ENCODE measurements at places on chromosomes 5 and 9. TPM values are rescaled to one million over a fixed set of nuclear protein-coding genes. Genes with fewer than 3 reads are reported as not detected.

The PCDHGA9 gene
- 0.16 TPM for total RNA-seq

The SLC6A7 gene
- not detected for total RNA-seq

The PPP3R2 gene
- total RNA-seq: not detected

The CNTNAP3 gene
- total RNA-seq: not detected

The DHX29 gene
- 12.6 TPM for total RNA-seq

The DMGDH gene
- total RNA-seq: 0.78 TPM

The IL31RA gene
- total RNA-seq: not detected

The SH3PXD2B gene
- 0.15 TPM for total RNA-seq

The C9orf50 gene
- not detected for total RNA-seq

The ZNF354C gene
- total RNA-seq: 4.3 TPM

DNA sequence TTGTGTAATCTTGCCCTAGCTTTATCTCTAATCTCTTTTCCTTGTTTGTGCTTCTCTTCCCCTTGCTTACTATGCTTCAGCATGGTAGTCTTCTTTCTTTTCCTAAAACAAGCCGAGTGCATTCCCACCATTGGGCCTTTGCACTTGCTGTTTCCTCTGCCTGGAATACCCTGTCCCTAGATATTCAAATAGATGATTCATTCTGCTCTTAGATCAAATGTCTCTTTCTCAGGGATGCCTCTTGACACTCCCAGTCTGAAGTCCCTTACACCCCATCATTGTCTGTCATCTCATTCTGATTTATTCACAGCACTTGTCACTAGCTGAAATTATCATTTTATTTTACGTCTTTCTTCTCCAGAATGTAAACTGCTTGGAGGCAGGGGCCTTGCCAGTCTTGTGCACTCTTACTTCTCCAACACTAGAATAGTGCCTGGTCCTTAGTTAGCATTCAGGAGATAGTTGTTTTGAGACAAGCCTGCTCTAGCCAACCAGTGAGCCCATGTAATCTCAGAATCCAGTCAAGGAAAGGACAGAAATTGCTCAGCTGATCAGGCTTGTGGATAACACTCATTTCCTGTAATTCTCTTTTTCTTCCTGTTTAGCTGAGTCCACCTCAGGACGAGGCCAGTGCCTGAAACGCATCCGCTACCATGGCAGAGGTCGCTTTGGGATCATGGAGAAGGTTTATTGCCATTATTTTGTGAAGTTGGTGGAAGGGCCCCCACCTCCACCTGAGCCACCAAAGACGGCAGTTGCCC, 25.4 kb downstream of the MRPL22 start:
- no peak for DNase-seq

- no peak for DNase-seq
Observed at GRCh38 chr9:80158131-80158530, 586.4 kb downstream of the TLE4 start.

GRCh38 chr9:70749066-70749465, 334.6 kb upstream of the KLF9 start:
- DNase-seq: no peak

GRCh38 chr9:120291050-120291449, 288.9 kb downstream of the CDK5RAP2 start:
- DNase-seq: no peak

- DNase-seq: no peak
Observed at GRCh38 chr9:128920381-128921058, at the start of gene PHYHD1. PHYHD1 (plus strand) TSS chr9:128920982; CDS start chr9:128922324, 1,342 bp downstream.

DNA sequence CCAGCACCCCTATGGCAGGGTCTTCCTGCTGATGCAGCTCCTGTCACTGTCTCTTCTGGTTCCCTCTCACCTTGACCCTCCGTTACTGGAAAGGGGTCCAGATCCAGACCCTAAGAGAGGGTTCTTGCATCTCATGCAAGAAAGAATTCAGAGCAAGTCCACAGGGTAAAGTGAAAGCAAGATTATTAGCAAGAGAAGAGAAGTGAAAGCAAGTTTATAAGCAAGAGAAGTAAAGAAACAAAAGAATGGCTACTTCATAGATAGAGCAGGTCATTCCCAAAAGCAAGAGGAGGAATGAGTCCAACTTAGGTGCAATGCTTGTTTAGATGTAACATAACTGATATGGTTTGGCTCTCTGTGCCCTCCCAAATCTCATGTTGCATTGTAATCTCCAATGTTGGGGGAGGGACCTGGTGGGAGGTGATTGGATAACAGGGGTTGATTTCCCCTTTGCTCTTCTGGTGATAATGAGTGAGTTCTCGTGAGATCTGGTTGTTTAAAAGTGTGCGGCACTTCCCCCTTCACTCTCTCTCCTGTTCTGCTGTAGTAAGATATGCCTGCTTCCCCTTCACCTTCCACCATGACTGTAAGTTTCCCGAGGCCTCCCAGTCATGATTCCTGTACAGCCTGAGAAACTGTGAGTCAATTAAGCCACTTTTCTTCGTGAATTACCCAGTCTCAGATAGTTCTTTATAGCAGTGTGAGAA, 183.3 kb downstream of the MED10 start:
- DNase-seq: no peak

DNA sequence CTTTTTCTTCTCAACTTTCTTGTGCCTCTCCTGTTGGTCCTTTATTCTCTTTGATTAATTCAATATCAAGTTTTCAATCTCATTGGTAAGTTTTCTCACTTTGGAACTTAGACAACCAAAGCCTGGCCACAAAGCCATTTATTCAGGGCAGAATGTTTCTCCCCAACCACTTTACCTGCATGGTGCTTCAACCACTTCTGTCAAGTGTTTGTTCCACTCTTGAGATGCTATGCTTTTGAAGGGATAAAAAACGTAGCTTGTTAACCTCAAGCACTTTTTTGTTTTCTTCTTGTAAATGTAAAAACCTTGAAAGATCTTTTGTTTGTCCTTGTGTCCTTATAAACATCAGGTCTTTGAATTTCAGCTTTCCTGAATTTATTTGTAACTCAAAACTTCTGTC, 966.7 kb downstream of the MAT2B start:
- DNase-seq: no peak

GRCh38 chr9:36263683-36264082, 5.4 kb upstream of the GNE start:
- no peak for DNase-seq

DNA sequence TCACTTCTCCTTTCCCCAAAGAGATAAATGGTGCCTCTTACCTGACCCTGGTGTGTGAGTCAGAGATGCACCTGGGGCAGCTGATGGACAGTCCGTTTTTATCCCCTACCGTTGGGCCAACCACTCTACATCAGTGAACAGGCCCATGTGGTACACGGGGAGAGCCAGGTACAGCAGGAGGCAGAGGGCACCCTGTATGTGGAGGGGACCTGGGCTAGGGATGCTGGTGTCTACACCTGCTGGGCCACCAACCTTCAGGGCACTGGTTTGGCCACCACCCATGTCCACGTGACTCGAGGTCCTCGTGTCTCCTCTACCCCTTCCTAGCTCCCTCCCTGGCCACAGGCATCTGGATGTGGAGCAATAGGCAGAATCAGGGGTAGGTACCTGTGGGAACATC, 22.7 kb upstream of the ANXA6 start:
- DNase-seq: no peak

- peak; percentile 77 for DNase-seq
Observed at GRCh38 chr9:133532937-133533668, 1.4 kb upstream of the ADAMTSL2 start.

GRCh38 chr9:10007356-10007755, 605.4 kb downstream of the PTPRD start:
- no peak for DNase-seq

- DNase-seq: no peak
Observed at GRCh38 chr9:88184976-88185375, 46.7 kb upstream of the SPATA31C2 start.

DNA sequence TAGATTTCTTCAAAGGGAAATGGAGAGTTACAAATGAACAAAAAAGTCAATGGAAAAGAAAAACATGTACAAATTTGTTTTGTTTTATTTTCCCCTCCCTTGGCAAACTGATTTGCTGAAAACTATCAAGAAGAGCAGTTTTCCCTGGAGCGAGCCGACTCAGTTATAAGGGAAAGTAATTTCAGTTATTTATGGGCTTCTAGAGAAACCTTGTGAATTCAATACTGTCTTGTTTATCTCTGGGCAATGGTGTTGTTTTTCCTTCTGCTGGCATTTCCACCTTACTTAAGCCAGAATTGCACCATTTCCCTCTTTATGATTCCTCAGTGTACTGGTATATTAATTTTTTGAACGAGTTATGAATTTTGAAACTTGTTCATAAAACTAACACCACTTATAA, 1163.6 kb downstream of the CDH12 start:
- no peak for DNase-seq

DNA sequence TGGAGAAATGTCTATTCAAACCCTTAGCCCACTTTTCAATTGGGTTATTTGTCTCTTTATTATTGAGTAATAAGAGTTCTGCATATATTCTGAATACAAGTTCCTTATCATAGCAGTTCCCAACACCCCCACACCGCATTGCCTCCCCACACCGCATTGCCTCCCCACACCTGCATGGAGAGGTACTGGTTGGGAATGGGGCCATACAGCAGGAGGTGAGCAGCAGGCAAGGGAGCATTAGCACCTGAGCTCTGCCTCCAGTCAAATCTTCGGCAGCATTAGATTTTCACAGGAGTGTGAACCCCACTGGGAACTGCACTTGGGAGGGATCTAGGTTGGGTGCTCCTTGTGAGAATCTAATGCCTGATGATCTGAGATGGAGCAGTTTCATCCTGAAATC, 10.6 kb upstream of the SAP30L start:
- DNase-seq: no peak

- no peak for DNase-seq
Observed at GRCh38 chr5:3778000-3778550, 182.4 kb downstream of the IRX1 start.

DNA sequence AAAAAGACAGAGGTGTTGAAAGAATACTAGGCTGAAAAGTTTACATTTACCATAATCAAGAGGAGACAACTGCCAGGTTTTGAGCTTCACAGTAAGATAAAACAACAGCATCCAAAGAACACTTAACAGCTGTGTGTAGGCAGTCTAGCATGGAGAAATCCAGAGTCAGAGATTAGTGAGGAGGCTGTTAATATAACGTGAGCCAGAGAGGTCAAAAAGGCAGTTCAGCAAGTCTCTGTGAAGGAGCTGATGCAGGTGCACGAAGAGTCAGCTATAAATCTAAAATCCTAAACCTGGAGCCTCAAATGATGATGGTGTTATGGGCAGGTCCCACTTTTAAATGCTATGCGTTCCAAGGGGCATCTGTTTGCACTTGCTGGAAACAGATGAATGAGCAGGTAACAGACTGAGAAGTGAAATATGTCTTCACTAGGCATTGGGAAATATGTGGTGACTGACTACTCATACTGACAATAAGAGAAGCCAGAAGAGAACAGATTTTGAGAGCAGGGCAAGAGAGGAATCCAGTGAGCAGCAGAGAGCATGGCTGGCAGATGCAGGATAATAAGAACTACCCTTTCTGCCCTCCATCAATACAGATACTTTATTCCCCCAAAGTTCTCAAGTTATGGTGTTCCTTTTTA, 8.7 kb downstream of the APTX start:
- DNase-seq: no peak

- peak; percentile 21 for DNase-seq
Observed at GRCh38 chr5:127228540-127229184, 61.9 kb upstream of the MEGF10 start.

GRCh38 chr9:121613009-121613752, 38.3 kb upstream of the DAB2IP start:
- DNase-seq: no peak

DNA sequence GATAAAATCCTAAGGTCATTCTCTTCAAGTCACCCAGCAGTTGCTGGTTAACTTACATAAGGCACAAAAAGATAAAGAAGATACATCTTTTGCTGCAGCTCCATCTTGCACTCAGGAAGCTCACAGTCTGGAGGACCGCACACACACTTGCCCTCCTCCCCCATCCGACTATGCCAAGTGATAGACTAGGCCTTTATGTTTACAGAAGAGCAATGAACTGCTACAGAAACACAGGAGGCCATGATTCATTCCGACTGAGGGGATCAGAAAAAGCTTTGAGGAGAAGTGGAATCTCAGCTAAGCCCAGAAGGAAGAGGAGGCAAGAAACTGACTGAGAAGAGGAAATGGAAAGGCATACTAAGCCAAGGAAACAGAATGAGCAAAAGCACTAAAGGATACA, 17.4 kb downstream of the NRG2 start:
- no peak for DNase-seq

DNA sequence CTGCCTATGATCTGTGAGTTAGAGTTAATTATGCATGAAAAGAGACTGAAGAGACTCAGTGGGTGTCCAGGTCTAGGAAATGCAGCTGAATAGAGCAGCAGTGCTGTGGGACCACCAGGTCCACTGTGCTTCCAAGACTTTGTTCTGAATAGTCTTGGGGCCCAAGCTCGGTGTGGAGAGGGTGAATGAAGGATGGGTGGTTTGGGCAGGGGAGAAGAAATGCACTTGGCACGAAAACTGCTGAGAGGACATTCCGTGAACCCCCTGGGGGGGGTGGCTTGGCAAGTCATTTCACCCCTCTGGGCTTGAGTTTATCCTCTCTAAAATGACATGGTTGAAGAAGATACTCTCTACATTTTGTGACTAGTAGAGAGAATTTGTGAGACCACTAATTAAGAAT, 36.0 kb upstream of the GOLPH3 start:
- no peak for DNase-seq

DNA sequence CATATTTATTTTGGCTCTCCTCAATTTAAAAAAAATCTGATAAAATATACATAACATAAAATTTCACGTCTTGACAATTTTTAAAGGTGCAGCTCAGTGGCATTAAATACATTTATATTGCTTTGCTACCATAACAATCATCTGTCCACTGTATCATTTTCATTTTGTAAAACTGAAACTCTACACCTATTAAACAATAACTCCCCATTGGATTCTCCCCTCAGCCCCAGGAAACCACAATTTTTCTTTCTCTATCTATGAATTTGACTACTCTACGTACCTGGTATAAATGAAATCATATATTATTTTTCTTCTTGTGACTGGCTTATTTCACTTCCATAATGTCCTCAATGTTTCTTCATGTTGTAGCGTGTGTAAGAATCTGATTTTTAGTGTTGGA, 563.5 kb downstream of the PRR16 start:
- DNase-seq: no peak

DNA sequence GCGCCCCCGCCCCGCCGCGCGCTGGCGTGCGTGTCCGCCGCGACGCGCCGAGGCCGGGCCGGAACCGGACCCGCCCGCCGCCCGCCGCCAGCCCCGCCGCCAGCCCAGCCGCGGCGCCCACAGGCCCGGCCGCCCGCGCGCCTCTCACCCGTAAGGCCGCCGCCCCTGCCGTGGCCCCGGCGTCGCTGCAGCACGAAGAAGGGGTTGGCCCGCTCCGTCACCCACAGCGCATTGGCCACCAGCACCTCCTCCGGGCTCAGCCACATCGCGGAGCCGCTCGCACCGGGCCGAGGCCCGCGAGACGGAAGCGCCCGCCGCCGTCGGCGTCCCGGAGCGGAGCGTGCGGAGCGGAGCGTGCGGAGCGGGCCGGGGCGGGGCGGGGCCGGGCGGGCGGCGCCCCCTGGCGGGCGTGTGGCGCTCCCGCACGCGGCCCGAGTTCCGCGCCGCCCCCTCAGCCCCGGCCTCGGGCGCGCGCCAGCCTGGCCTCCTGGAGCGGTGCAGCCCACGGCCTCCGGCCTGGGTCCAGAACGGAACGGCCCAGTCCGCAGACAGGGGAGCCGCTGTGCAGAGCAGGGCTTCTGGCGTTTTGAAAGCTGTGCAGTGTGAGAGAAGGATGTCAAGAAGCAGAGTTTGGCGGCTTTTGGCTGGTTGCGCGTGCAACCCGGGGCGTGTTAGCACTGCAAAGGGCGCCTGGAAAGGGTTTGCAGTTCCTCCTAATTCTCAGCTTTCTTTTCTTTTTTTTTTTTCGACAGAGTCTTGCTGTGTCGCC, at the start of gene TBC1D9B:
Gene TBC1D9B (minus strand): TSS at position 342 of the 769 bp plus-strand sequence. CDS start 76 bp downstream, at position 266.
- DNase-seq: peak; percentile 73

GRCh38 chr9:4859035-4859434, 66.3 kb downstream of the RCL1 start:
- no peak for DNase-seq

All from naive thymus-derived CD4-positive, alpha-beta T cell (primary cell).